ENCODE measurements at places on chromosomes 5 and 9.

DNA sequence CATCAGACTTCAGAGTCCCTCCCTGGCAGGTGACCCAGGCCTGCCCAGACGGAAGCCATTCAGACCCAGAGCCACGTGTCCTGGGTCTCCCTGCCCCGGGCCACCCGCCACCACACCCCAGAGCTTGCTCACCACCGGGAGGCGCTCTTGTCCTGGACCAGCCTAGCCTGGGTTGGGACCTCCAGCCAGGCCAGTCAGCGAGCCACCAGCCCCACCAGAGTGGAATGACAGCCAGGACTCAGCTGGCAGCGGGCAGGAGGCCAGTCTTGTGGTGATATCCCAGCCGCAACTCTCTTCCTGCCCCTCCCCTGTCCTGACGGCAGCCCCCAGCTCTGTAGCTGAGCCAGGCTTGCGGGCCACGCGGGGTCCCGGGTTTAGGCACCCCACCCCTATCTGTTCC lies 1.7 kb upstream of the PTGDS start:
- DNase-seq, result no peak

- DNase-seq, result no peak
Measured at GRCh38 chr5:43358301-43358700, 45.1 kb upstream of the HMGCS1 start.

GRCh38 chr5:112534611-112535255 lies 115.7 kb upstream of the EPB41L4A start:
- no peak for DNase-seq

- DNase-seq, result no peak
Measured at GRCh38 chr5:40813698-40814281, 15.6 kb upstream of the PRKAA1 start.

GRCh38 chr9:126703002-126703865 lies 89.5 kb downstream of the LMX1B start:
- DNase-seq, result no peak

DNA sequence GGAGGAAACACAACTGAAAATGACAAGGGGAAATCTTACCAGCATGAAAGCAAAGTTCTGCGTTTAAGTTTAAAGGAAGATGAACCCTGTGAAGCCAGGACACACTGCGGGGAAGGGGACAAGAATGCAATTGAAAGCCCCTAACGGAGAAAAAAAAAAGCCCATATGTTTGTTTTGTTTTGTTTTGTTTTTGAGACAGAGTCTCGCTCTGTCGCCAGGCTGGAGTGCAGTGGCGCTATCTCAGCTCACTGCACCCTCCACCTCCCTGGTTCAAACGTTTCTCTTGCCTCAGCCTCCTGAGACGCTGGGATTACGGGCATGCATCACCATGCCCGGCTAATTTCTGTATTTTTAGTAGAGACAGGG lies 2.9 kb downstream of the STK10 start:
- no peak for DNase-seq

GRCh38 chr9:128470560-128470959 lies 14.8 kb downstream of the ODF2 start:
- DNase-seq, result no peak

GRCh38 chr5:54990841-54991258 lies 5.5 kb upstream of the ESM1 start:
- no peak for DNase-seq

DNA sequence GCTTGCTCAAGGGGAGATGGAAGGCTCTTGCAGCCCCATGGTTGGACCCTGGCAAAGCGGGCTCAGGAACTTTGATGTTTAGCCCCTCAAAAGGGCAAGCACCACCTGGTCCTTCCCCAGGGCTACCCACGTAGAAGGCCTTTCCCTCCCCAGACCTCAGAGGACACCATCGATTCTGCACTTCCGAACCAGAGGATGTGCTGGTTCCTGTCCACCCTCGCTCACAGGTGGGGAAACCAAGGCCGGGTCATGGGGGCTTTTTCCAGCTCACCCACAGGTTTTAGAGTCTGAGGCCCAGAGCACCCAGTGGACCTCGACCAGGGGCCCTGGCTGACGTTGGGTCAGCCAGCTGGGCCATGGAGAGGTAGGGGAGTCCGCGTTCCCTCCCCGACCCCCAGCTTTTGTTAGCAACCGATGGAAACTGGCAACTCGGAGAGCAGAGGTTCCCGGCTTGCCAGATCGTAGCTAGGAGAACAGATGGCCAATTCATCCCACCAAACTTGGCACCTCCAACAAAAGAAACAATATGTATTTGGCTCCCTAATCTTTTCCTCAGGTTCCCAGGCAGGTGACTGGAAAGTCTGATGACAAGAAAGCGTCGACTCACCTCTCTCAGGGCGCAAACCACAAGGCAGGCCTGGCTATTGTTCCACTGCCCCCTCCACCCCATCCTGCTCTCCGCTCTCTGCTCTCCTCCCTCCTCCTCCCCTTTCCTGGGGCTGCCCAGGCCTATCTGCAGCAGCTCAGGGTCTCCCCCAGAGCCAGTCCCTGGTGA lies 167.6 kb upstream of the SMIM23 start:
- no peak for DNase-seq

GRCh38 chr9:101342595-101342994 lies 42.2 kb downstream of the BAAT start:
- DNase-seq, result no peak

DNA sequence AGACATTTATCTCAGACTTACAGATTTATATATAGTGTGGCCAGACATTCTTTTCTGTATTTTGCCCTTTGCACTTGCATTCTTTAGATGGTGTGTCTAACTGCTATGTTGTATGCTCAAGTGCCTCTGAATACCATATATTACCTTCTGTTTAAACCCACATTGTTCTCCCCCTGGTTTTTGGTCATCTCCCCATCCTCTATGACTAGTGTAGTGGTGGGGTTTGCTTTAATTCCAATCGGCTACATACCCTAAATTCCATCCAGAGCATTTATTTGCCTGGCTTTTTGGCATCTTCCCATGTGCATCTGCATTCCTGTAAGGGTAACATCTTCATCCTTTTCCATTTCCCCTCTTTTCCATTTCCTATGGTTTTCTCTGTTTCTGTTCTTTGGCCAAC lies 271.0 kb upstream of the SLC30A5 start:
- DNase-seq, result no peak

- peak; percentile 27 for DNase-seq
Measured at GRCh38 chr9:77177894-77178794, 810 bp downstream of the VPS13A start.

DNA sequence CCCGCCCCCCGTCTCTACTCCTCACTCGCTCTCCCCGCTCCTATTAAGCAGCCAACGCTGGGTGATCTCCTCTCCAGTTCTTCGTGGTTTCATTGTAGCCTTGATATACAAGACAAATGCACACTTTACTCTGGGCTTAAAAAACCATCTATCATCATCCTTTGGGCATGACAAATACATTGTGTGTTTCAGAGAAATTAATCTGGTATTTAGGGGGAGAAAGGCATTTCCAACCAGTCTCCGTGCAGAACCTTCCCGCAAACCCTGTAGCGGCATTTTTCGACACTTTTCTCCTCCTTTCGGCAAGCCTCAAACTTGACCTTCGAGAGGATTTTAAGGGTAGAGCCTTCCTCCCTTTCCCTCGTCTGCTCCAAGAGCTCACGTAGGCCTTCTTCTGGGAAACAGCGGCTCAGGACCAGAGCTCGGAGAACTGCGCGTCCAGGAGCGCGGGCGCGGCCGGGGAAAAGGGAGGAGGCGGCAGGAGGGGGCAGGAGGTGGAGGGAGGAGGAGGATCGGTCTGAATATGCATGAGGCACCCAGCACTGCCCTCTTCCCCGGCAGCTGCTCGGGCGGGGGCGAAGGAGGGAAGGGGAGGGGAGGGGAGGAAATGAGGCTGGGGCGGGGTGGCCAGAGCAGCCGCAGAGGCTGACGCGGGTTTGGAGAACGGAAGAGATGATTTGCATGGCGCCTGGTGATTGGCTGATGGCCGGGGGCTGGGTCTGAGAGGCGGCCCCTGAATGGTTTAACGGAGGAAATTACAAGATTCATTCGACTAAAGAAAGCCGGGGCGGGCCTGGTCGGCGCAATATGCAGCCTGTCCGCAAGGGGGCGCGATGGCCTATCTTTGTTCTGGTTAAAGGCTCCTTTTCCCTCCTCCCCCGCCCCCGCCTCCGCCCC lies 127.5 kb downstream of the TMEM161B start:
- peak; percentile 78 for DNase-seq

DNA sequence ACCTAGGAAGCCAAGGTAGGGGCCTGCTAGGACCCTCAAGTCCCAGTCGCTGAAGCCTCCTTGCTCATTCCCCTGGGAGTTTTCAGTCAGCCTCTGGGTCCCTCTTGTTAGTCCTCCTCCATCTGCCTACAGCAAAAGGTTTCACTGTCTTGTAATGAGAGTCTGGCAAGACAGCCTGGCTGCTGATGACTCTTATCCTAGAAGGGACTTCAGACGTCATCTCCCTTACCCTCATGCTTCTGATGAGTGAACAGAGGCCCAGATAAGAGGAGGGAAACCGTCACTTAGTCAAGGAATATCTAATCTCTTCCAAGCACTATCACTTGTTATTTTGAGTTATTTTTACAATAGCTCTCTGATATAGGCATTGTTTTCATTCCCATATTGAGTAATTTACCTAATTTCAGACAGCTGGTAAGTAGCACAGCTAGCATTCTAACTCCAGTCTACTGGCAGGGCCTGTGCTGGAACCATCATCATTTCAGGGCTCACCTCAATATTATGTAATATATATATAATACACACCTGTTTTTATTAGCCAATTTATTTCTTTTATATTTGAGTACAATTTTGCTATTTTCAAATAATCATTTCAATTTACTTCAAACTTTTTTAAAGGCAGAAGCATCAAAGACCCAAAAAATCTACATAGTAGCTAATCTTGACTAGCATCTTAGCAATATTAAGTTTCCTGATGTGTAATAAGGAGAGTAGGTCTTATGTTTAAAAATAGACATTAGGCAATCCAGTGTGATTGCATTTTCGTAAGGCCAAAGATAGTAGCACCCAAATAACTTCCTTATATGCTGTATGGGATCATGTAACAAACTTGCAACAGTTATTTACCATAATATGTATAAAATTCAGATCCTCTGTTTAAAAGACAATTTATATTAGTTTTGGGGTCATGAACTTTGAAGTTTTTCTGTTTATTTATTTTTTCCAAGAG lies 7.9 kb downstream of the CMYA5 start:
- no peak for DNase-seq

GRCh38 chr5:3181671-3182070 lies 414.0 kb upstream of the IRX1 start:
- DNase-seq, result no peak

DNA sequence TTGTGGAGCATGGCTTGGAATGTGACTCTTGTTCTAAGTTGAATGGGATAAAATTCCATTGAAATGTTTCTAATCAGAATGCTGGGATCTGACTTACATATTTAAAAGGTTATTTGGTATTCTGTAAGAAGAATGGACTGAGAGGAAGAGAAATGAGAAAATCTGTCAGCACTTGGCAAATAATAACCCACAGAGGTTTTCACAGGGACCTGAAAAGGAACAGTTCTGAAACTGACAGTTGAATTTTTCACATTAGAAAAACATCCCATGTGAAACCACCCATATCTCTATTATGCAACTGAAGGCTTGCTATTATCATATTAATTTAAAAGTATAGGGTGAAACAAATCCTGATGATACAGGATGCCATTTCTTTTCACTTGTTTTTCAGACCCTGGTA lies 302.7 kb downstream of the EPB41L4A start:
- DNase-seq, result no peak
